ENCODE measurements at places on chromosomes 13 and 19.

GRCh38 chr13:101942038-101942437, 459.8 kb downstream of the FGF14 start:
- DNase-seq: no peak

- no peak for DNase-seq
Observed at GRCh38 chr19:56372281-56372680, 21.1 kb downstream of the ZNF582 start.

GRCh38 chr19:41478875-41479756, 36.2 kb downstream of the ERICH4 start:
- no peak for DNase-seq

GRCh38 chr19:40219721-40220276, 1.6 kb upstream of the TTC9B start:
- no peak for DNase-seq

GRCh38 chr19:44627631-44628030, 14.3 kb downstream of the IGSF23 start:
- DNase-seq: no peak

All from CD4-positive, alpha-beta T cell treated with Interleukin-1 beta for 1 hour (primary cell).